ENCODE measurements at places on chromosomes 3 and 15. TPM values are rescaled to one million over a fixed set of nuclear protein-coding genes. Genes with fewer than 3 reads are reported as not detected.

The PIGZ gene
- total RNA-seq, result 1.8 TPM

- no peaks in the 10 kb centered on the region for H3K36me3 ChIP-seq
- H3K27ac ChIP-seq, result no peak overlapping the region
- no peak for DNase-seq
- H3K27me3 ChIP-seq, result no peaks in the 10 kb centered on the region
- H3K4me3 ChIP-seq, result no peak overlapping the region
These were observed 551.5 kb upstream of the RGMA start for GRCh38 chr15:93640411-93640962.

DNA sequence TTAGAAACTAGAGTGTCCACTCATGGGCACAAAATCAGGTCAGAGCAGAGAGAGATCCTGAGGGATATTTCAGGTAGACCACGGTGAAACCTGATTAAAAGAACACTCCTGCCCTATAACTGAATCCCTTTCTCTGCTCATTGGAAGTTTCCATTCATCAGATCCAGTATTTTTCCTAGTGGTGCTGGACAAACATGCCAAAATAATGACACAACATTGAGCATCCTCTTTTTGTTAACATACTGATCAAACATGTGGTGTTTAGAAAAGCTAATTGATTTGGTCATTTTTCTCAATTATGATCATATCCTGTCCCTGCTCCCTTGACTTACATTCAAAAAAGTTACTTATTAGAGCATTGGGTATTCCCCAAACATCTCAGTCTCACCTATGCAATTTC is 27.2 kb downstream of the PTX3 start:
- H3K27ac ChIP-seq, result no peak overlapping the region
- DNase-seq, result no peak
- no peaks in the 10 kb centered on the region for H3K27me3 ChIP-seq
- no peaks in the 10 kb centered on the region for H3K4me1 ChIP-seq
- no peaks in the 10 kb centered on the region for H3K36me3 ChIP-seq
- no peak overlapping the region for H3K4me3 ChIP-seq

- no peak overlapping the region for H3K27ac ChIP-seq
- DNase-seq, result no peak
These were observed 74.8 kb upstream of the MAGI1 start for GRCh38 chr3:66113542-66113941.

- H3K4me1 ChIP-seq, result peaks cover 47% of the 10 kb centered on the region
- H3K27me3 ChIP-seq, result no peaks in the 10 kb centered on the region
- no peak overlapping the region for H3K27ac ChIP-seq
- H3K4me3 ChIP-seq, result no peak overlapping the region
- peaks cover 51% of the 10 kb centered on the region for H3K36me3 ChIP-seq
- DNase-seq, result no peak
These were observed 34.6 kb downstream of the NBEAL2 start for GRCh38 chr3:47014036-47014435.

DNA sequence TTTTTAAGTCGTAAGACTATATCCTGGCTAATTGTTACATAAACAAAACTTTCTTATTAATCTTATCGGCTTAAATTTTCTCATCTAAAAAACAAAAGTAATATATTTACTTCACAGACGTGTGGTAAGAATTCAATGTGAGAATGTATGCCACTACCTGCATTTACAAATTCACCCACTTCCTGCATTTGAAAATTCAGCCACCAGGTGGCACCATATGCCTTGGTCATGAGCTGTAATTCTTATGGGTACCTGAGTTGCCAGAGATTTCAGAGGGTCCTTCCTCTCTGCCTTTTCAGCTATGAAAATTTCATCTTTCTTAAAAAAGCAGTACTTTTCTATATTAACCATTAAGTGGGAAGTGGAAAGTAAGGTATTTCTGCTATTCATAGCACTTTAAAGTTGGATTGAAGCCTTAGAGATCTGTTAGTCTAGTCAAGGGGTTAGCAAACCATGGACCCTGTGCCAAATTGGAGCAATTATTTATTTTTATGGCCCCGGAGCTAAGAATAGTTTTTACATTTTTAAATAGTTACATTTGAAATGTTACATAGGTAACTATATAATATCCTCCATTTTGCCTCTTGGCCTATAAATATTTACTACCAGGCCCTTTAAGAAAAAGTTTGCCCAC is 127.8 kb downstream of the HCN4 start:
- no peaks in the 10 kb centered on the region for H3K27me3 ChIP-seq
- peaks cover 19% of the 10 kb centered on the region for H3K4me1 ChIP-seq
- H3K4me3 ChIP-seq, result no peak overlapping the region
- H3K36me3 ChIP-seq, result no peaks in the 10 kb centered on the region

- peaks cover 10% of the 10 kb centered on the region for H3K4me1 ChIP-seq
- DNase-seq, result peak; percentile 66
- no peaks in the 10 kb centered on the region for H3K36me3 ChIP-seq
- H3K4me3 ChIP-seq, result peak overlapping the region; percentile 27
- H3K27ac ChIP-seq, result no peak overlapping the region
These were observed 119.9 kb downstream of the DGKG start for GRCh38 chr3:186241910-186242821.

GRCh38 chr15:39556461-39556860 is 24.4 kb upstream of the THBS1 start:
- H3K27ac ChIP-seq, result no peak overlapping the region
- peaks cover 18% of the 10 kb centered on the region for H3K4me1 ChIP-seq
- no peak overlapping the region for H3K4me3 ChIP-seq
- no peak for DNase-seq
- H3K36me3 ChIP-seq, result no peaks in the 10 kb centered on the region
- peaks cover 7% of the 10 kb centered on the region for H3K27me3 ChIP-seq

GRCh38 chr3:125324341-125324740 is 50.8 kb downstream of the ZNF148 start:
- no peaks in the 10 kb centered on the region for H3K27me3 ChIP-seq
- H3K4me3 ChIP-seq, result no peak overlapping the region
- H3K27ac ChIP-seq, result no peak overlapping the region
- H3K4me1 ChIP-seq, result peaks cover 1% of the 10 kb centered on the region

The CPN2 gene
- total RNA-seq, result not detected

The SAMD7 gene
- not detected for total RNA-seq

GRCh38 chr3:57856675-57857074 is 100.6 kb downstream of the SLMAP start:
- no peaks in the 10 kb centered on the region for H3K4me1 ChIP-seq
- H3K27ac ChIP-seq, result no peak overlapping the region
- peaks cover 13% of the 10 kb centered on the region for H3K36me3 ChIP-seq
- H3K4me3 ChIP-seq, result no peak overlapping the region
- H3K27me3 ChIP-seq, result no peaks in the 10 kb centered on the region

DNA sequence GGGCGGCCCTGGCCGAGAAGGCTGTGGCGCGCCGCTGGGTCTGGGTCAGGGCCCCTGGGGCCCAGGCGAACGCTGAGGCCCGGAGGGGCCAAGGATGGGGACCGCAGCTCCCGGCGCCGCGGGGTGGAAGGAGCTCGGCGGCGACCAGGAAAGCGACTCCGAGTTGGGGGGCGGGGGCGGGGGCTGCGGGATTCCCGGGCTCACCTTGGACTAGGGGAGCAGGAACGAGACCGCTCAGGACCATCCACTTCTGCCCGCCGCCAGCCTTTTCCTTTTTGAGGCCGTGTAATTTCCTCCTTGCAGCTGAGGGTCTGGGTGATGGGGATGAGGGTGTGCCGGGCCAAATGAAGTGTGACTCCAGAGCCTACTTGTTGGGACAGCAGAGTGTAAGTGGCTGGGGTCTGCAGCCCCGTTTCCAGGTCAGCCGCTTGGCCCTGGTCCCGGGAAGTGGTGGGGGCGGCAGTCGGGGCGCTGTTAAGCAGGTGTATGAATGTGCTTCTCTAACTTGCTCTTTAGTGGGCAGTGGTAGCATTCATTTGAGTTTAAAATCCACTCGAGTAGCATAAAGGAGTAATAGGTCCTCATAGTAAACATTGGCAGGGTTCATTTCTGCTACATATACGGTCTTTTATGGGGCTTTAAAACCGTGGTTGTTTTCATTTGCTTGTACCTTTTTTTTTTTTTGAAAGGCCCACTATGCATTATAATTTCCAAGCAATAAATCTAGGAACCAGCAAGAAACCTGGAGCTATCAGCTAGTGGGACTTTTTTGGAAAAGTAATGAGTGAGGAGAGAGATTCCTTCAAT is 717 bp downstream of the PXK start:
- peaks cover 18% of the 10 kb centered on the region for H3K36me3 ChIP-seq
- no peaks in the 10 kb centered on the region for H3K27me3 ChIP-seq
- H3K4me1 ChIP-seq, result peaks cover 40% of the 10 kb centered on the region
- peak; percentile 45 for DNase-seq
- peak overlapping the region; percentile 98 for H3K27ac ChIP-seq

DNA sequence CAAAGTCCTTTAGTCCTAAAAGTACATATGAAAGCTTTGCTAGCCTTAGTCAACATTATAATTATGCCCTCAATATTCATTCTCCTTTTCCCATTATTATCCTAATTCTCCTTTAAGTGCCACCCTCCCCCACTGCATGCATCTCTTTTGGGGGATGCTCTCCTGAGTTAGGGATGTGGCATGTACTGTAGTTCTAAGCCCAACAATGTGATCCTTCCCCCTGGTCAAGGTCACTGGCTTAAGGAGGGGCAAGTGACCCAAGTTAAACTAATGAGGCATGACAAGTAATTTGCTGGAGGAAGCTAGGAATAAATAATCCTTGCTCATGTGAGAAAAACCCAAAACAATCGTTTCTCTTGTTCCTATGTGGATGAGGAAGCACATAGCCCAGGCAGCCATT is 343.9 kb upstream of the SUCLG2 start:
- H3K4me3 ChIP-seq, result no peak overlapping the region
- no peaks in the 10 kb centered on the region for H3K36me3 ChIP-seq
- H3K27ac ChIP-seq, result no peak overlapping the region
- DNase-seq, result no peak
- H3K27me3 ChIP-seq, result peaks cover 4% of the 10 kb centered on the region

GRCh38 chr3:126211569-126211968 is 31.2 kb upstream of the ALDH1L1 start:
- no peak overlapping the region for H3K27ac ChIP-seq
- no peaks in the 10 kb centered on the region for H3K36me3 ChIP-seq
- no peak overlapping the region for H3K4me3 ChIP-seq
- peaks cover 43% of the 10 kb centered on the region for H3K27me3 ChIP-seq
- DNase-seq, result no peak
- H3K4me1 ChIP-seq, result peaks cover 2% of the 10 kb centered on the region

DNA sequence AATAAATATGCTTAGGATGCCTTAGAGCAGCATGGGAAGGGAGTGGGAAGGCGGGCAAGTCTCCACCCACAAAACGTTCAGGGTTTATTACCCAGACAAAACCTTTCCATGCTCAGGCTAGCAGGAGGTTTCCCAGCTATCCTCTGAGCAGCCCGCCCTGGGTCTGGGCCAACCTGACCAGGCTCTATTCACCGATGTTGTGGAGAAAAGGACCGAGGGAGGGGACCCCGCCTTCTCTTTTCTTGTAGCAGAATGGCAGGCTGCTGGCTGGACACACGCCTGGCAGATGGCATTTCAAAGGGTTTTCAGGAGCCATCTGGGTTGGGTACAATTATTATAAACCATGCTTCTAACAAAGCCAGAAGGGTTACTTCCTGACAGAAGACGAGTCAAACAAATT is 540.9 kb downstream of the MAGI1 start:
- no peak overlapping the region for H3K4me3 ChIP-seq
- H3K27ac ChIP-seq, result no peak overlapping the region
- H3K27me3 ChIP-seq, result no peaks in the 10 kb centered on the region
- H3K36me3 ChIP-seq, result no peaks in the 10 kb centered on the region
- no peak for DNase-seq
- H3K4me1 ChIP-seq, result no peaks in the 10 kb centered on the region

DNA sequence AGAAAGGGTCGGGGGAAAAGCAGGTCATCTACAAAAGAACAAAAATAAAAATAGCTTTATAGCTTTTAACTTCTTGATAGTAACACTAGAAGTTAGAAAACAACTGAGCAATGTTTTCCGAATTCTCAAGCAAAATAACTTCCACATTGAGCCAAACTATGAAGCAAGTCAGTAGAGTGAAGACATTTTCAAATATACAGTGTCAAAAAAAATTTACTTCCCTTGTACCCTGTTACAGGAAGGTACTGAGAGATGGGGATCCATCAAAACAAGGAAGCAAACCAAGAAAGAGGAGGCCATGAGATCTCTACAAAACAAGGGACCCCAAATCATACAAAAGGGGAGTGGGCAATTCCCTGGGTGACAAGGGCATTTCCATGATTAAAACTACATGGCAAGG is 26.6 kb upstream of the STIMATE start:
- no peak for DNase-seq
- H3K27me3 ChIP-seq, result no peaks in the 10 kb centered on the region
- peaks cover 44% of the 10 kb centered on the region for H3K4me1 ChIP-seq

DNA sequence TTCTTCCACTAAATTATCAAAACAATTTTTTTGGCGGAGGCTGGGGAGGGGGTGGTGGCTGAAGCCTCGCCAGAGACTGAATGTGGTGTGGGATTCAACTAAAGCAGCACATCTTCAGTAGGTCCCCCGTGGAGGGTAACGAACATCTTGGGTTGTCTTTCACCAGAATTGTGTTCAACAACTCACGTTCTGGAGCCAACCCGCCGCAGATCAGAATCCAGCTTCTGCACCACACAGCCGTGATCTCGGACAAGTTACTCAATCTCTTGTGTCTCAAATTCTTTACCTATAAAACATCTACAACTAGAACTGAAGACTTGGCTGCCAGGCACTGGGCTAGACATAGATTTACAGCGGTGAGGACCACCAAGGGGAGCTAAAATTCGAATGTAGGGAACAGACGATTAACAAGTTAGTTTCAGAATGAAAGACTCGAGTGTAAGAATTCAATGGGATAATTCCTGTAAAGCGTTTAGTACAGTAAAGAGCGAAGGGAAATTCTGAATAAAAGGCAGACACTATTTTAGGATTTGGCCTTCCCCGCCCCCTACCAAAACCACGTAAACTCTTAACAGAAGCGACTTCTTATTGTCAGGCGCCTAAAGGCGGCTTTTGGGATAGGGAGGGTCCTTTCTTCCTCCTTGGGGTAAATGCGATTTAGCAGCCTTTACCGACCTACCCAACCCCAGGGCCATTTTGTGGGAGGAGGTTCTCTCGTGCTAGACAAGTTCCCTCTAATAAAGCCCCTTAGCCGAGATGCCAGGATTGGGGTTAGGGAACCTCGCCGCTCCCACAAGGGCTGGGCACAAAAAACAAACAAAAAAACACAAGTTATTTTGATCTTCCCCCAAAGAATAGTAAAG is 697 bp upstream of the RAB5A start:
- no peak for DNase-seq
- H3K36me3 ChIP-seq, result peaks cover 30% of the 10 kb centered on the region
- no peaks in the 10 kb centered on the region for H3K27me3 ChIP-seq
- peak overlapping the region; percentile 99 for H3K27ac ChIP-seq
- H3K4me3 ChIP-seq, result peak overlapping the region; percentile 89

DNA sequence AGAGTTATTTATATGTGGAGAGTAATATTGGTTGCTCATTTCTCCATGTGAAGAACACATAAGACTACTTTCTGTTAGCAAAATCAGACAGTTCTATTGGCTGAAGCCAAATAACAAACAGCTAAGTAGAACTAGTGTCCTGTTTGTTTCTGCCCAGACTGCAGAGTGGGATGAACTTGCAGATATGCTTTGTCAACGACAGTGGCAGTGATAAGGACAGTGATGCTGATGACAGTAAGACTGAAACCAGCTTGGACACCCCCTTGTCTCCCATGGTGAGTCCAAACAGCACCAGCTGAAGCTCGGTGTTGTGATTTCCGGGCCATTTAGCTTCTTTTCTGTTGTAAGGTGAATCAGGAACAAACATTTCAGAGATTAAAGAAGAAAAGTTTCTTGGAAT is 102.6 kb upstream of the IL12A start:
- H3K4me3 ChIP-seq, result no peak overlapping the region
- no peaks in the 10 kb centered on the region for H3K36me3 ChIP-seq
- H3K27ac ChIP-seq, result no peak overlapping the region
- H3K4me1 ChIP-seq, result no peaks in the 10 kb centered on the region
- no peak for DNase-seq
- H3K27me3 ChIP-seq, result peaks cover 22% of the 10 kb centered on the region
